GM10248 (cell line): ENCODE measurements at places on chromosomes 16 and 17.

GRCh38 chr16:88357317-88358022 lies 25.3 kb upstream of the ZNF469 start:
- DNase-seq: no peak

GRCh38 chr17:18862011-18862410 lies 4.1 kb downstream of the PRPSAP2 start:
- no peak for DNase-seq

DNA sequence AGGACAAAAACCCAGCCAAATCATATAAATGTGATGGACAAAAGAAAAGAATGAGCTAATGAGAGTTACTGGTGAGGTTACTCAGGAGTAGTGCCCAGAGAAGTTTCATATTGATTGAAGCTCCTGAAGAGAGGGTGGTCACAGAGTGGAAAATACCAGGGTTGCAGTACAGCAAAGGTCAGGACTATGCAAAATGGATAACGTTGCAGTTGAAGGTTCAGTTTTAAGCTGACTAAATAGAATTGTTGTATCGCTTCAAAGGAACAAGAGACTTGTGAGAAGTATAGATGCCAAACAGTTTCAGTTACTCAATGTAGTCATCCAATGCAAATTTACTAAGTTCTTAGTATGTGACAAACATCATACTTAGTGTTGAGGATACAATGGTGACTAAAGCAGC lies 47.1 kb downstream of the ABCA8 start:
- DNase-seq: peak; percentile 6

- DNase-seq: no peak
These were observed 480.0 kb downstream of the PMP22 start for GRCh38 chr17:14784997-14785696.

GRCh38 chr16:1942047-1942809 lies 771 bp downstream of the MSRB1 start:
- DNase-seq: no peak

DNA sequence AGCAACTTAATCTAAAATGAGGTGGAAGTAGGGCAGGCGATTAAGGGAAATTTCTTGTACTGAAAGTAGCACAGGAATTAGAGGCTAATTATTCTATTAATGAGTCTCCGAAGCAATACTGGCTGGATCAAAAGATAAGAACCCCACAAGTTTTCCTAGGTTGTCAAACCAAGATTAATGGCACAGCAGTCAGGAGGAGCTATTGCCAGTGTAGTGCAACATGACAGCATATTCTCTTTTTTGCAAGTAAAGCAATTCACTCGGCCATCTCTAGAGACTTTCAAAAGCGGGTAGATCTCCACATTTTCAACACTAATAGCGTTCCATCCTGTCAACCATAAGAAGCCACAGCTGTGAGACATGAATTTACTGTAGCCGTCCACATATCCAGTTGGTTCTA lies 81.2 kb downstream of the CYB561 start:
- no peak for DNase-seq

GRCh38 chr17:64146418-64147109 lies 16.6 kb upstream of the ERN1 start:
- no peak for DNase-seq

DNA sequence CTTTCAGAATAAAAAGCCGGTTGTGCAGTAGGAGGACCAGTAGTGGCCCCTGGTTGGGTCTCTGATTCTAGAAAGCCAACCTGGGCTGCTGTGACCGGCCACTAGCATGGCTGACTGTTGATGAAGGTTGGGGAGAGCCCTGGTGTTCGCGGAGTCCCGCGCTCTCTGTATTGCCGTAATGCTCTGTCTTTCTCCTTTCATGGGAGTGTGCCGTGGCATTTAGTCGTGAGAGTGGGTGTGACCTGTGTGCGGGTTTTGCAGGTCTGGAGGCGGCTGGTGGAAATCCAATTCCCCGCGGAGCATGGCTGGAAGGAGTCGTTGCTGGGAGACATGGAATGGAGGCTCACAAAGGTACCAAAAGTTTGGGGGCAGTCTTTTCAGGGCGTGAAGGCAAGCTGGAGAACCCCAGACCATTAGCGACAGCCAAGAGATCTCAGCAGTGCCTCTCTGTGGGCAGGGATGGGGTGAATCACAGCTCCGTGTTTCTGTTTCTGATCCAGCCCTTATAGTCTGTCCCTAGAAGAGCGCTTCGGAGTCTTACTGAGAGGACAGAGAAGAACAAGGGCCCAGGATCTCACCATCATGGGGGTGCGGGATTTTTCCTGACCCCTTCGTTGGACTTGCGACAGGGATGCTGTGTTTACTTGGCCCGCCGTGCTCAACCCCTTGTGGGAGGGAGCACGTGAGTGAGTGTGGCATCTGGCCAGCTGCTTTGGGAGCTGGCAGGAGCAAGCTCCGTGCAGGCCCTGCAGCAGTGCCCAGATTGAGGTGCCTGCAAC lies 56.5 kb downstream of the RNF213 start:
- no peak for DNase-seq

- no peak for DNase-seq
These were observed 7.3 kb downstream of the GJD3 start for GRCh38 chr17:40356990-40357881.

GRCh38 chr17:45018848-45019711 lies 32.4 kb downstream of the DCAKD start:
- DNase-seq: peak; percentile 67

GRCh38 chr17:50872710-50873424 lies 6.7 kb upstream of the TOB1 start:
- DNase-seq: no peak

DNA sequence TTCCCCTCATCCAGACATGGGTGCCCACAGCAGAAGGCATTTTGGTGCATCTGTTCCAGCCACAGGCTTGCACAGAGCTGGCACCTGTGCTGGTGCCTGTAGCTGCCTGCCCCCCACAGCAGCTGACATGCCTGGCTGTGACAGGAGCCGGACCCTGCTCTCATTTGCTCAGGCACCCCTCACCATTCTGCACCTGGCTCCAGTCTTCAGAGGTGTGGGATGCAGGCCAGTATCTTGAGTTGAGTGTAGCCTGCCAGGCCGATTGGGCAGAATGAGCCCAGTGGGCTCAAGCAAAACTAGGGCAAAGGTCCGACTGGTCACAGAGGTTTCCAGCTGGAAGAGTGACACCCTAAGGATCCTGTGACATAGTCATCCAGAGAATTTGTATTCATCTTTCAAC lies 887.7 kb downstream of the CDH11 start:
- DNase-seq: no peak

- DNase-seq: no peak
These were observed 129.9 kb upstream of the CIBAR2 start for GRCh38 chr16:85242140-85242539.

DNA sequence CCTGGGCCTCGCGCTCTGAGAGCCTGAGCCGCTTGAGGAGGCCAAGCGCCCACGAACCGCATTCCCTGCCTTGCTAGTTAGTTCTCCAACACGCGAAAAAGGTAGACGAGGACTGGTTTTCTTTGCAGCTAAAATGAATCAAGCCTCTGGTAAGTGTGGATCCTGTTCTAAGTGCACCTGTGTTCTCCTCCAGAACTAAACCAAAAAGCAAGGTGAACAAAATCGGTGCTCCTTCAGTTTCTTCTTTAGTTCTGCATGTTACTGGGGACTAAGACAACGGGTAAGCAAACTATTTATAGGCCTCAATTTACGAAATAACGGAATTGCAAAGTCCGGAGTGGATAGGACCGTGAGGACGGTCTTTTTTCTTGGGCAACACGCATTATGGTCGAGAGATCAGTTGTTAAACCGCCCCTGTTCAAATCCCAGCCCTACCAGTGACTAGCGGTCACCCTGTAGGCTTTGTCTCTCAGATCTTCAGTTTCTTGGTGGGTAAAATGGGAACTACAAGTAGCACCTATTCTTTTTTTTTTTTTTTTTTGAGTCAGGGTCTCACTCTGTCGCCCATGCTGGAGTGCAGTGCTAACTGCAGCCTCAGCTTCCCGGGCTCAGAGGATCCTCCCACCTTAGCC lies 993 bp upstream of the ANKRD11 start:
- no peak for DNase-seq

DNA sequence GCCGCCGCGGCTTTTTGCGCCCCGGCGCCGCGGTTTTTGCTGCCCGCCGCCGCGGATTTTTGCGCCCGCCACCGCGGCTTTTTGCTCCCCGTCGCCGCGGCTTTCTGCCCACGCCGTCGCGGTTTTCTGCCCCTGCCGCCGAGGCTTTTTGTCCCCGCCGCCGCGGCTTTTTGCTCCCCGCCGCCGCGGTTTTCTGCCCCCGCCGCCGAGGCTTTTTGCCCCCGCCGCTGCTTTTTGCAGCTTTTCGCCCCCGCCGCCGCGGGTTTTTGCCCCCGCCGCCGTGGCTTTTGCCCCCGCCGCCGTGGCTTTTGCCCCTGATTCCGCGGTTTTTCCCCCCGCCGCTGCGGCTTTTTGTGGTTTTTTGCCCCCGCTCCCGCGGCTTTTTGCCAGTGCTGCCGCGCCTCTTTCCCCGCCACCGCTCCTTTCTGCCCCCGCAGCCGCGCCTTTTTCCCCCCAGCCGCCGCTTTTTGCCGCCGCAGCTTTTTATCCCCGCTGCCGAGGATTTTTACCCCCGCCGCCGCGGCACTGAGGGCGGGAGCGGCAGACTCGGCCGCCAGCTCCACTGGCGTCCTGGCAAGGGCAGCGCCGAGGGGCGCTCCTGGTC lies 518.6 kb upstream of the WSB1 start:
- DNase-seq: no peak

GRCh38 chr16:1356061-1356900 lies 4.5 kb downstream of the GNPTG start:
- DNase-seq: no peak

DNA sequence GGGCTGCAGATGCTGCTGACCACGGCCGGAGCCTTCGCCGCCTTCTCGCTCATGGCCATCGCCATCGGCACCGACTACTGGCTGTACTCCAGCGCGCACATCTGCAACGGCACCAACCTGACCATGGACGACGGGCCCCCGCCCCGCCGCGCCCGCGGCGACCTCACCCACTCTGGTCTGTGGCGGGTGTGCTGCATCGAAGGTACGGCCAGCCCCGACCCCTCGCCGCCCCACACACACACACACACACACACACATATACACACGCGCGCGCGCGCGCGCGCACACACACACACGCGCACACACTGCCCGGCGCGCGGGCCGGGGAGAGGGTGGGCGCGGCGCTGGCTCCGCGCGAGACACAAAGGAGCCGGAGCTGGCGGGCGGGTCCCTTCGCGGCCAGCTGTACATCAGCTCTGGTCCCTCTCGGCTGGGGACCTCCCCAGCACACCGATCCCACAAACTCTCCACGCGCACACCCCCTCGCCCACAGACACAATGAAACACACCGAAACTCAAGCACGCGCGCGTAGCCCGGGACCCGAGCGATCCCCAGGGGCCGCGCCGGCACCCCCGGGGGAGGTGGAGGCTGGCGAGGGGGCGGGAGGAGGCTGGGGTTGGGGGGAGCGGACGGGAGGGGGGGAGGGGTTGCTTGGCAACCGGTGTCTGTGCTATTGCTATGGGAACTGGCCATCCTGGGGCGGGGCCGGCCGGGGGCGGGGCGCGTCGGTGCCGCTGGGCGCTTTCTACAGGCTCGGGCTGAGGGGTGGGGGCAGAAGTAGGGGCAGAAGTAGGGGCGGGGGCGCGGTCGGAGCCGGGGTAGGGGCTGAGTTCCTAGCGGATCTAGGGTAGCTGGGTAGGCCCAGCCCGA lies 658 bp downstream of the CACNG4 start:
- peak; percentile 64 for DNase-seq

GRCh38 chr17:46916211-46916610 lies 6.7 kb upstream of the GOSR2 start:
- DNase-seq: no peak

DNA sequence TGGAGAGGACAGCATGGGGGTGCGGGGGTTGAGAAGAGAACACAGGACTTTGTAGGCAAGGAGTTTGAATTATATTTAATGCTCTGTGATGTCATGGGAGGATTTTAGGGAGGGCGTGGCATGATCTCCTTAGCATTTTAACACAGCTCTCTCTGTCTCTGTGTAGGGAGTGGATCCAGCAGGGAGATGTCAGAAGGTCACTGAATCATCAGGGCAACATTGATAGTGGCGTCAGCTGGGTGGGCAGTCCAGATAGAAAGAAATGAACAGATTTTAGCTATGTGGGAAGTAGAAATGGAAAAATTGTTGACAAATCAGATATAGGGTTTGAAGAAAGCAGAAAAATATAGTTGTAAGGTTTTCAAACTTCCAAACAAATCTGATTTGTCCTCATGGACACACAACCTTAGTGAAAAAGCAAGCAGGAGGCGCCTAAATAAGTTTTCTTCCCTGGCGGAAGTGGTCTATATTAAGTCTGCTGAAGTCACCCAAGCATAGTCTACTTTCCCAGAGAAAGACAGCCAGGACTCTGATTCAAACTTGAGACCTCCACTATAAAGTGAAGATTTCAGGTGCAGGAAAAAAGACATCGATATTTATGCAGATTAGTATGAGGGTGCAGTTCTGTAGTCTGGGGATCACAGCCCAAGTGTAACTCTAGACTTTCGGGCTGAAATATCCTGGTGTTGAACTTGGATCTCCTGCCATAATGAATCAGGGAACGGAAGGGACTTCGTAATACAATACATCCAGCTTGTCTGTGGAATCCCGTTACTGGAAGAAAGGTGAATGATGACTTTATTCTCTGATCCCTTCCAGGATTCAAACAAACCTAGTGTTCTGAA lies 10.1 kb upstream of the PCTP start:
- no peak for DNase-seq

GRCh38 chr17:82754297-82755208 lies 2.7 kb downstream of the TBCD start:
- no peak for DNase-seq

DNA sequence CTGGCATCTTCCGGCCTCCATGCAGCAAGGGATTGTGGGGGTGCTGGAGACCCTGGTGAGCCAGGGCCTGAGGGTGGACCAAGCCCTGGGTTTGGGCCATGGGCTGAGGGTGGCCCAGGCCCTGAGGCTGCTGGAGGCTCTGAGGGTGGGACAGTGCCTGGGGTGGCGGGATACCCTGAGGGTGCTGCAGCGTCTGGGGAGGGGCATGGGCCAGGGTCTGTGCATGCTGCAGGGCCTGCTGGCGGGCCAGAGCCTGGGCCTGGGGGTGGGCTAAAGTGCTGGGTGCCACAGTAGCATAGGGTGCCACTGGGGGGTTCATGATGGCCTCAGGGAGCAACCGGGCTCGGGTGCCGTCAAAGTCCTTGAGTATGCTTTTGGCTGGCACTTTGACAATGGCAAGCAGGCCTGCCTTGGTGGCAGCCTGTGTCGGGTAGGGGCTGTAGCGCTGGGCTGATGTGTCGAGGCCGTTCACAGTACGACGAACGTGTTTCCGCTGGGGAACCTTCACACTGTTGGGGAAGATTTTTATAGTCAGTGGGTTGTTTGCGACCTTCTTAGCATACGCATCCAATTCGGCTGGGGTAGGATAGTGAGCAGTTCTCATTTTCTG lies 15.6 kb downstream of the TRAF4 start:
- no peak for DNase-seq

- no peak for DNase-seq
These were observed 67.6 kb downstream of the USP31 start for GRCh38 chr16:23081675-23082119.

- DNase-seq: no peak
These were observed 24.5 kb downstream of the GFOD2 start for GRCh38 chr16:67694611-67695010.
